Adrenal gland (tissue), 19 donors: ENCODE measurements at places on chromosomes 3 and 15. TPM values are rescaled to one million over a fixed set of nuclear protein-coding genes. Genes with fewer than 3 reads are reported as not detected.

Gene SPINT1
- total RNA-seq = 0.84 TPM

Gene RLBP1
- not detected for total RNA-seq

Gene LRRC2
- 1.8 TPM for total RNA-seq

Gene FRG2C
- total RNA-seq = not detected

Gene C3orf20
- not detected for total RNA-seq

Gene CPLX3
- not detected for total RNA-seq

Gene RFTN1
- 9.4 TPM for total RNA-seq

Gene KLHL40
- not detected for total RNA-seq

Gene TRPM1
- not detected for total RNA-seq

Gene KNSTRN
- 8.1 TPM for total RNA-seq

Gene ANKUB1
- total RNA-seq = not detected

Gene GOLGA6B
- total RNA-seq = 0.61 TPM

Gene WDR49
- 0.34 TPM for total RNA-seq

Gene RARB
- total RNA-seq = 6.1 TPM

Gene COL6A6
- under 0.01 TPM for total RNA-seq

GRCh38 chr3:124174476-124174875, 182.6 kb upstream of the ROPN1 start:
- no peak overlapping the region for H3K4me3 ChIP-seq
- no peak overlapping the region for H3K27ac ChIP-seq
- DNase-seq = peak; percentile 18
- no peaks in the 10 kb centered on the region for H3K36me3 ChIP-seq
- H3K27me3 ChIP-seq = no peaks in the 10 kb centered on the region
- no peaks in the 10 kb centered on the region for H3K4me1 ChIP-seq

DNA sequence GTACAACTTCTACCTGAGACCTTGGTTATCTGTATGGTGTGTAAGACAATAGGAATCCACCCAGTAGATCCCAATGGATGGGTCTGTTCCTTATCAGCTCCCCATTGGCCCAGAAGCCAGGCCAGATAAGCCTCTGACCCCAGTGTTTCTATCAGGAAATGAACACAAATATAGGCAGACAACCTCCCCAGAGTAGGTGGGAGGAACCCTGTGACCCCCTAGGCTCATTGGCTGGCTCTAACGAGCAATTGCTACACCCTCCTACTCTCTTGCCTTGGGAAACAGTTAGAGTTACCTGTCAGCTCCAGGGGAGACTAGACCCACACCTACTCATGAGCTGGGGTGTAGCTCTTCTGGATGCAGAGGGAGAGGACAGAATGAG, 299.9 kb downstream of the UACA start:
- no peak overlapping the region for H3K27ac ChIP-seq
- H3K36me3 ChIP-seq = no peaks in the 10 kb centered on the region
- H3K27me3 ChIP-seq = no peaks in the 10 kb centered on the region

- H3K27ac ChIP-seq = no peak within 1 kb of the TSS
- H3K27me3 ChIP-seq = peaks cover 28% of the 10 kb centered on the region
- H3K36me3 ChIP-seq = no peaks in the 10 kb centered on the region
- no peaks in the 10 kb centered on the region for H3K4me1 ChIP-seq
- no peak within 1 kb of the TSS for H3K4me3 ChIP-seq
Measured at GRCh38 chr15:78620527-78621421, at the start of gene CHRNA3. TSS of gene CHRNA3 (minus strand) at chr15:78620996. CDS start at chr15:78620794, 202 bp downstream.

DNA sequence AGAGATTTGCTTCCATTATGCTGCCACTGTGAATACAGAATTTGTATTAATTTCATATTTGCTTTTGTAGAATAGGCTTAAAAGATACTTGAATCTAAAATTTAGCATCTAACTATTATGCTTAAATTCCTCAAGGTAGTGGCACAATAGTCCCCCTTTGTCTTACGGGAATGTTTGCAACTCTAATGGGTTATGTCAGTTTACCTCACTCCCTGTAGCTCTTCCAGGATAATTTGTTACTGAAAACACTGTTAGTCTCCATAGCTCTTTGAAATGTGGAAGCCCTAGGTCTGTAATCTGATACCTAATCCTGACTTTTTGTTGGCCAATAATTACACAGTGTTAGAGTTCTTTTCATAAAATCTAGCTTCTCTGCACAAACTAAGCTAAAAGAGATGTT, 433.4 kb downstream of the PYDC2 start:
- DNase-seq = no peak
- H3K4me3 ChIP-seq = no peak overlapping the region
- H3K4me1 ChIP-seq = no peaks in the 10 kb centered on the region

DNA sequence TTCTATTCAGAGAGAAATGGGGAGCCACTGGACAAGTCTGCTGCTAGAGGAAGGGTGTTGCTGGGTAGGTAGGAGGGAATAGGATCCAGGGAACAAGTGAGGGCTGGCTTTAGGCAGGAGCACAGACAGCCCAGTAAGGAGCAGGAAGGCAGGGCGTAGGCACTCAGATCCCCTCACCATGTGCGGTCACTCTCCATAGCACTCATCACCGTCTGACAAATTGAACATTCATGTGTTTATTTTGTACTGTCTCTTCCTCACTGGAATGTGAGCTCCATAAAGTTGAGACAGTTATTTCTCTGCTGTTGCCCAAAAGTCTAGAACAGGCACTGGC, 24.2 kb upstream of the LRRC34 start:
- H3K27me3 ChIP-seq = no peaks in the 10 kb centered on the region
- H3K27ac ChIP-seq = no peak overlapping the region
- no peaks in the 10 kb centered on the region for H3K36me3 ChIP-seq
- H3K4me1 ChIP-seq = no peaks in the 10 kb centered on the region
- H3K4me3 ChIP-seq = no peak overlapping the region
- no peak for DNase-seq

GRCh38 chr3:194294895-194295214, 56.3 kb downstream of the CPN2 start:
- no peak for DNase-seq
- H3K4me1 ChIP-seq = peaks cover 18% of the 10 kb centered on the region
- H3K4me3 ChIP-seq = no peak overlapping the region
- no peaks in the 10 kb centered on the region for H3K36me3 ChIP-seq
- H3K27me3 ChIP-seq = no peaks in the 10 kb centered on the region

GRCh38 chr15:98943051-98943508, 64.5 kb downstream of the PGPEP1L start:
- H3K36me3 ChIP-seq = no peaks in the 10 kb centered on the region
- no peak overlapping the region for H3K27ac ChIP-seq
- DNase-seq = peak; percentile 7
- H3K4me1 ChIP-seq = peaks cover 41% of the 10 kb centered on the region
- no peak overlapping the region for H3K4me3 ChIP-seq

DNA sequence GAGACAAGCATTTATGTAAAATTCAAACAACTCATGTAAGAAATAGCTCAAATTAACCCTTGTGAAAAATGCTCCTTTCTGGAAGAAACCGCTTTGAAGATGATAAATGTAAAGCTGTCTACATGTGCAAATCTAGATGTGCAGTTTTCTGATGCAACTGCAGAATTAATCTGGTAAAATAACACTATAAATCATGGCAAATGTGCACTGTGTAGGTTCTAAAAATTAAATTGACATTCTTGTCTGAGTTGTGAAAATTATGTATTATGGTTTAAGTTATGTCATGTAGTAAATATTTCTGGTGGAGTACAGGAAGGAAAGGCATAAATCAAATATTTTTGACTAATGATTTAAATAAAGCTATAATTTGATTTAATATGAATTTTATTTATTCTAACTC, 678.1 kb upstream of the SEMA6D start:
- no peaks in the 10 kb centered on the region for H3K27me3 ChIP-seq
- no peak overlapping the region for H3K4me3 ChIP-seq
- H3K27ac ChIP-seq = no peak overlapping the region
- no peaks in the 10 kb centered on the region for H3K36me3 ChIP-seq
- H3K4me1 ChIP-seq = no peaks in the 10 kb centered on the region

- no peak overlapping the region for H3K4me3 ChIP-seq
- no peaks in the 10 kb centered on the region for H3K27me3 ChIP-seq
- H3K36me3 ChIP-seq = no peaks in the 10 kb centered on the region
- no peak overlapping the region for H3K27ac ChIP-seq
- H3K4me1 ChIP-seq = peaks cover 3% of the 10 kb centered on the region
Measured at GRCh38 chr3:53730576-53730975, 115.6 kb downstream of the CHDH start.

GRCh38 chr3:13233487-13234485, 160.6 kb upstream of the IQSEC1 start:
- no peaks in the 10 kb centered on the region for H3K27me3 ChIP-seq
- H3K36me3 ChIP-seq = no peaks in the 10 kb centered on the region
- DNase-seq = no peak
- no peak overlapping the region for H3K4me3 ChIP-seq
- H3K4me1 ChIP-seq = no peaks in the 10 kb centered on the region
- no peak overlapping the region for H3K27ac ChIP-seq

DNA sequence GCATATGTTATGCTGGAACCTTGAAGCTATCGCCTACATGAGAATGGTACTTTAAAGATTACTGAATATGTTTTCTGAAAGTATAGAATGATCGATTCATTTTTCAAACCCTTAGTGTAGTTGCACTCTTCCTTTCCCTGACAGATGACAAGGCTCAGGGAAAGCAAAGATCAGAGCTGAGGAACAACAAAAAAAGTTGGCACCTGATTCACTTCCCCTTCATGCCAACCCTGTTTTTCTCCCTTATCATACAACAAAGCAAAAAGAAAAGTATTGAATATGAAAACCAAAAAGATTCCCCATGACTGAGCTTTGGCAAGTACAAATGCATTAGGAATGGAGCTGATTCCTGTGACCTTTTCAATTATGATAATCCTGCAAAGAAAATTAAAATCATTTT, 1012.7 kb downstream of the FHIT start:
- H3K27me3 ChIP-seq = no peaks in the 10 kb centered on the region
- H3K4me1 ChIP-seq = no peaks in the 10 kb centered on the region
- no peak overlapping the region for H3K27ac ChIP-seq
- no peak overlapping the region for H3K4me3 ChIP-seq

GRCh38 chr3:161031134-161031533, 74.0 kb downstream of the B3GALNT1 start:
- H3K4me3 ChIP-seq = no peak overlapping the region
- no peak overlapping the region for H3K27ac ChIP-seq
- H3K4me1 ChIP-seq = no peaks in the 10 kb centered on the region
- DNase-seq = no peak
- no peaks in the 10 kb centered on the region for H3K36me3 ChIP-seq

DNA sequence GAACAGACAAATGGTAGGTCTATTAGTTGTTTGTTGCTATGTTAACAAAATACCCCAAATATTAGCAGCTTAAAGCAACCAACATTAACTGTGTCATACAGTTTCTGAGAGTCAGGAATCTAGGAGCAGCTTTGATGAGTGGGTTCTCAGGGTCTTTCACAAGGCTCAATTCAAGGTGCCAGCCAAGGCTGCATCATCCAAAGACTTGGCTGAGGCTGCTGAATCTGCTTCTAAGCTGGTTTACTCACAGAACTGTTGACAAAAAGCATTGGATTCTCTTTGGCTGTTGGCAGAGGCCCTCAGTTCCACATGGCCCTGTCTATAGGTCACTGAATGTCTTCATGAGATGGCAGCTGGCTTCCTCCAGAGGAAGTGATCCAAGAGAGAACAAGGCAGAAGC, 40.3 kb upstream of the TSC22D2 start:
- no peaks in the 10 kb centered on the region for H3K27me3 ChIP-seq
- no peaks in the 10 kb centered on the region for H3K4me1 ChIP-seq
- no peaks in the 10 kb centered on the region for H3K36me3 ChIP-seq

DNA sequence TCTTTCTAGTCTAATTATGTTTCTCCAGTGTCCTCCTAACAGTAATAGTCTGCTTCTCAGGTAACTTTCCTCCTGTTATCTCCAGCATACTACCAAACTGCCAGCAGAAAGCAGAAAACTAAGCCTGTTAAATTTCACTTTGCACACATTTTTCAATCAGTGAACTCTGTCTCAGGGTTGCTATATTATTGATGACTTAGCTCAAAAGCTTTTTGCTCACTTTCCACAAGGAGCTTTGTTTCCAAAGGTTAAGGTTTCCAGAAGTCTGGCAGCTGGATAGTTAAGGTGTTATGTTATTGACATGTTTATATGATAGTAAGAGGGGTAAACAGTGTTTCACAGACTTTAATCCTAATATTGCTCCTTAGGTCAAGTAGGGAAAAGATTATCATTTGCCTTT, 5.1 kb downstream of the TRPM7 start:
- H3K27me3 ChIP-seq = no peaks in the 10 kb centered on the region
- H3K27ac ChIP-seq = no peak overlapping the region
- peaks cover 12% of the 10 kb centered on the region for H3K4me1 ChIP-seq
- H3K4me3 ChIP-seq = no peak overlapping the region
- no peak for DNase-seq
- no peaks in the 10 kb centered on the region for H3K36me3 ChIP-seq

GRCh38 chr3:33004961-33005360, 53.5 kb downstream of the CCR4 start:
- H3K4me1 ChIP-seq = peaks cover 17% of the 10 kb centered on the region
- DNase-seq = no peak
- no peak overlapping the region for H3K27ac ChIP-seq
- no peak overlapping the region for H3K4me3 ChIP-seq
- no peaks in the 10 kb centered on the region for H3K27me3 ChIP-seq

- no peaks in the 10 kb centered on the region for H3K4me1 ChIP-seq
- no peak overlapping the region for H3K4me3 ChIP-seq
- H3K27ac ChIP-seq = no peak overlapping the region
- H3K36me3 ChIP-seq = no peaks in the 10 kb centered on the region
Measured at GRCh38 chr15:88132499-88132898, 124.0 kb downstream of the NTRK3 start.

- no peaks in the 10 kb centered on the region for H3K36me3 ChIP-seq
- no peak overlapping the region for H3K4me3 ChIP-seq
- H3K27ac ChIP-seq = no peak overlapping the region
- no peaks in the 10 kb centered on the region for H3K4me1 ChIP-seq
- peaks cover 8% of the 10 kb centered on the region for H3K27me3 ChIP-seq
- no peak for DNase-seq
Measured at GRCh38 chr3:196985298-196985697, 16.7 kb upstream of the PIGZ start.

DNA sequence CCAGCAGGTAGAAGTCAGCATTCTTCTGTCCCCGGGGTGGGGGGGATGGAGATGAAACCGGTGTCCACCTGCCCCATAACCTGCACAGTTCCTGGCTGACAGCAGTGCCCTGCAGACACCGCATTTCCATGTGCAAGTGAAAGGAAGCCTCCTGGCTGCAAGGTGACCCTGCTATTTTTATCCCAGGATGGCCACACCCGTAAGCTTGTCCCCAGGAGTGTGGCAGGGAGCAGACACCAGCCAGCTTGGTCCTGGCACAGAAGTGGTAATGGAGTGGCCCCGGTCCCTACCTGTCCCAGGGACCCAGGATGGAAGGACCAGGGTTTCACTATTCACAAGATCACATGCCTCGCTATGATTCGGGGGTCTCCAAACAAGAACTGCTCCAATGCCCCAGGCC, 85.3 kb upstream of the RPL32 start:
- DNase-seq = no peak
- H3K27ac ChIP-seq = no peak overlapping the region
- H3K4me1 ChIP-seq = no peaks in the 10 kb centered on the region

GRCh38 chr3:195900436-195901355, 7.7 kb downstream of the TNK2 start:
- H3K4me1 ChIP-seq = peaks cover 22% of the 10 kb centered on the region
- no peak overlapping the region for H3K4me3 ChIP-seq
- H3K27ac ChIP-seq = peak overlapping the region; percentile 16
- H3K27me3 ChIP-seq = no peaks in the 10 kb centered on the region
- H3K36me3 ChIP-seq = no peaks in the 10 kb centered on the region
- peak; percentile 75 for DNase-seq
